Effector memory CD4-positive, alpha-beta T cell (primary cell): ENCODE measurements at places on chromosomes 16 and 17.
A peak's percentile ranks its signal among the peaks of the same experiment; 100 is the strongest.

- DNase-seq = no peak
Observed at GRCh38 chr16:83040174-83040573, 413.4 kb downstream of the CDH13 start.

GRCh38 chr17:76137001-76137350, 4.1 kb downstream of the FOXJ1 start:
- no peak for DNase-seq

DNA sequence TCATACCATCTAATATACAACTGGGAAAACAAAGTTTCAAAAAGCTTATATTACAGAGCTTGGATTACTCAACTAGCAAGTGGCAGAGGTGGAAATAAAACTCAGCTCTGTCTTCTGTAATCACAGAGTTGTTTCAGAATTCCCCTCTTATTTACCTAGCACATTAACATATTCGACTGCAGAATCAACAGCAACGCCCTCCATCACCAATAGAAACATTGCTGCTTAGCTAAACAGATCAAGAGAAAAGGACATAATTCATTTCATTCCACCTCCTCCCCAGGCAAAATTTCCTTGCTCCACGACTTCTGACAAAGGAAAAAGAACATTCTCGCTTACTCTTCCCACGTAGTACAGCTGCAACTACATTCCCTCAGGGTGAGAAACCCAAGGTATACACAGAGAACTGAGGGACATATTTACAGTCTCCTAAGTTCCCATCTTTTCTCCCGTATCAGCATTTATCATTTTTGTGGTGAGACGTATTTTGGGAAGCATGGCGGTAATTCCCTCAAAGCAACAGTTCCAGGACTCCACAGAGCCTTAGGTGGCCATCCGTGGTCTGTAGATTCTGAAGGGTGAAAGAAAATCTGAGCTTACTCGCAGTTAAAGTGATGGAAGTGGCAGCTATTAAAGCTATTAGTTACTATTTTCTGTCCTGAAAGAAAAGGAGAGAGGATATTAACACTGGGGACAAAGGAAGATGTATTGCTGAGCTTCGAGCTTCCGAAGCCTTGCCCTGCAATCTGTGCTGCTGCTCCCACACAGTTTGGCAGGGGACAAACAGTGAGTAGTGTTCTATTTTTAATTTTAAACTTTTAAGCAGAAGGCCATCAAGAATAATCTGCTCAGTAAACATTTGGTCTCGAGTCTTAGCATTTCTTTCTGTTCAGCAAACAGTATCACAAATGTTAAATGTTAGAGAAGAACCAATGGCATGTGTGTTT, 1296.2 kb downstream of the CDH8 start:
- no peak for DNase-seq

DNA sequence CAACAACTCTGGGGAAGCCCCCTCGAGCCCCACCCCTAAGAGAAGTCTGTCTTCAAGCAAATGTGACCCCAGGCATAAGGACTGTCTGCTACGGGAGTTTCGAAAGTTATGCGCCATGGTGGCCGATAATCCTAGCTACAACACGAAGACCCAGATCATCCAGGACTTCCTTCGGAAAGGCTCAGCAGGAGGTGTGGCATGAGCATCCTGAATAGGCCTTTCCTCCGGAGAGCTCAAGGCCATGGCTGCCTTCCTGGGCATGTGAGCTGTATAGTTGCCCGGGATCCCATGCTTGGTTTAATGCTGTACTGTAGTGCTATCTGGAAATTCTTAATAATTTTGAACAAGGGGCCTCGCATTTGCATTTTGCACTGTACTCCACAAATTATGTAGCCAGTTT, 9.2 kb downstream of the LIG3 start:
- no peak for DNase-seq

DNA sequence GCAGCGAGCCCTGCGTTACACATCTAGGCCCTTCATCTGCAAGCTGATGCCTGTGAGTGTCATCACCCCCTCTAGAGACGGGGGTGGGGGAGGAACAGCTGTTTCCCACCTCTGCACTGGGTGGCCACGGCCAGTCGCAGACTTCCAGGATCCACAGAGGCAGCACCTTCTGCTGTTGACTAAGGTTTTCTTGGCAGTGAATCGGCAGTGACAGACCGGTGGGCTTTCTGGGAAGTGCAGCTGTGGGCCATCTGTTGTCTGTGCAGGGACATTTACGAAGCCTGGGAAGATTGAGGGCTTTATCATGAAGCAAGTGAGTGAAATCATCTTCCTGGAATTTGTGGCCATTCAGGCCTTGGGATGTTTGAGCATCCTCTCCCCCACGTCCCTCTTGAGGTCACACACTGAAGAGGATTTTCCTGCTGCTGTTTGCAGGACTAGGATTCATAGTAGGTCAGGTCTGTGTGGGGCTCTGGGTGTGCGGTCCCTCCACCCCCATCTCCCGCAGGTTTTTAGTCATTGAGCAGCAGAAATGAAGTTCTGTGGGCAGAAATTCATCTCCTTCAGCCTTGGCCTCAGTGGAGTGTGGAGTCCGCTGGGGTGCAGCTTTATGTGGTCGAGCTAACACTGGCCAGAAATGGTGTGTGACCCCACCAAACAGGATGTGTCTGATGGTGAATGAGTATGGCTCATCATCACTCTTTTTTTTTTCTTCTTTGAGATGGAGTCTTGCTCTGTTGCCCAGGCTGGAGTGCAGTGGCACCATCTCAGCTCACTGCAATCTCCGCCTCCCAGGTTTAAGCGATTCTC, 12.0 kb downstream of the PGS1 start:
- DNase-seq = no peak

- DNase-seq = no peak
Observed at GRCh38 chr17:77935121-77935571, 23.4 kb upstream of the TNRC6C start.

GRCh38 chr16:68644715-68645493, at the start of gene CDH3:
CDH3 (plus strand) TSS chr16:68645310; CDS start chr16:68645380, 70 bp downstream.
- no peak for DNase-seq

DNA sequence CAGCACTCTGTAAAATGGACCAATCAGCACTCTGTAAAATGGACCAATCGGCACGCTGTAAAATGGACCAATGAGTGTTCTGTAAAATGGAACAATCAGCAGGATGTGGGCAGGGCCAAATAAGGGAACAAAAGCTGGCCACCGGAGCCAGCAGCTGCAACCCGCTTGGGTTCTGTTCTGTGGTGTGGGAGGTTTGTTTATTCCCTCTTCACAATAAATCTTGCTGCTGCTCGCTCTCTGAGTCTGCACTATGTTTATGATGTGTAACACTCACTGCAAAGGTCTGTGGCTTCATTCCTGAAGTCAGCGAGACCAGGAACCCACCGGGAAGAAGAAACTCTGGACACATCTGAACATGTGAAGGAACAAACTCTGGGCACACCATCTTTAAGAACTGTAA, 20.5 kb downstream of the TMEM100 start:
- DNase-seq = no peak

DNA sequence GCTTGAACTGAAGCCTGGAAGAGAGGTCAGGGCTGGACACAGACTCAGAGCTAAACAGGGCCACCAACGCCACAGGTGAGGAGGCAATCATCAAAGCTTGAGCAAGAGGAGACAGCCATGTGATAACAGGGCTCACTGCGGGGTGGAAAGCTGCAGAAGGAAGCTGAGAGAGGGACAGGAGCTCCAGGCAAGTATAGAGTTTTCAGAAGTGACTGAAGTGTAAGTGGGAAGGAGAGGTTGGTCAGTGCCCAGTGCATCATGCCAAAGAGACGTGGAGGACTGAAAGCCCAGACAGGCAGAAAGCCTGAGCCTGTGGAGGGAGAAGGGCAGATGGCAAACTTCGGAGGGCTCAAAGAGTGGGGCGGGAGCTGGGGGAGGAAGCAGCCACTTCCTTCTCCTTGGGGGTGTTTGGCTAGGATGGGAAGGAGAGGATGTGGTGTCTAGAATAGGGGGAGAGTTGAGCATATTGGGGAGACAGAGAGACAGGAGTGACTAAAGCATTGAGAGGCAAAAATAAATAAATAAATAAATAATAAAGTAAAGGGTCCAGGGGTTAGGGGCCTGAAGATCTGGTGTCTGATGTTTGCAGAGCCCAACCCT, 2.6 kb downstream of the KIFC3 start:
- no peak for DNase-seq

DNA sequence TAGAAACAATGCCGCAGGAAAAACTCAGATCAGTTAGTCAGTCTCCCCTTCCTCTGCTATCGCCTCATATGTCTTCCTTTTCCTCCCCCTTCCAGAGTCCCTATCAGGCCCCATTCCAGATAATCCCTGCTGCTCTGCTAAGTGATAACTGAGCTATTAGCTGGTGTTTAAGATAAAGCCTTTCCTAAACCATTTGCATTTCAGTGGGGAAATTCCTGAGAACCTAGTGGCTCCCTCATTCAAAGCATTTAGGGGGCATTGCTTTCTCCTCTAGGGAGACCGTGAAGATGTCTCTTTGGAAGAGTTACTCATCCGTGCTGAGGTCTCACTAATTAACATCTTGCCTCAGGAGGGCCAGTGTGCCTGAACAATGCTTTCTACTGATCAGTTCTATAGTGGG, 401.6 kb downstream of the NPIPA7 start:
- no peak for DNase-seq

GRCh38 chr16:47073223-47074155, 70.3 kb downstream of the NETO2 start:
- DNase-seq = no peak

- no peak for DNase-seq
Observed at GRCh38 chr17:43094129-43094835, 30.9 kb downstream of the BRCA1 start.

DNA sequence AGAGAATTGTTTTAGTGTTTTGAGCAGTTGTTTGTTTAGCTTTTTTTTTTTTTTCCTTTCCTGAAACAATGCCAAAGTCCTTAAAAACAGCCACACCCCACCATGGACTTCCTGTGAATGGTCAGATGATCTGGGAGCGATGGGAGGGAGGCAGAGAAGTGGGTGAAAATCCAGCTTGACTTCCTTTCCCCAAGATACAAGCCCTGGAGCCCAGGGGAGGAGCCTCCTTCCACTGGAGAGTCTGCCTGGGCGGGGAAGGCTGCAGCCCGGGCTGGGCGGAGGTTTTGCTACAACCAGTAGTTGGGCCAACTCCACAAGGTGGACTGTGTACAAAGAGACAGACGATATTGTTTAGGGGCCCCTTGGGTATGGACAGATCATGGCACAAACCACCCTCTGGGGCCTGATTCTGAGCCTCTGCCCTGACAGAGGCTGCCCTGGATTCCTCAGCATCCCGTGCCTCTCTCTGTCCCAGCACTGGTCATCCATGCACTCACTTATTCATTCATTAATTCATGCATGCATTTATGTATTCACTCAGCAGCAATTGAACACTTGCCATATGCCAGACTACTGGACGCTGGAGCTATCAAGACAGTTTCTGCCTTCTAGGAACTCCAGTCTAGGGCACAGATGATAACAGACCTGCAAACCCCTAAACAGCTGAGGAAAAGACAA, 29.8 kb downstream of the WSB1 start:
- no peak for DNase-seq

DNA sequence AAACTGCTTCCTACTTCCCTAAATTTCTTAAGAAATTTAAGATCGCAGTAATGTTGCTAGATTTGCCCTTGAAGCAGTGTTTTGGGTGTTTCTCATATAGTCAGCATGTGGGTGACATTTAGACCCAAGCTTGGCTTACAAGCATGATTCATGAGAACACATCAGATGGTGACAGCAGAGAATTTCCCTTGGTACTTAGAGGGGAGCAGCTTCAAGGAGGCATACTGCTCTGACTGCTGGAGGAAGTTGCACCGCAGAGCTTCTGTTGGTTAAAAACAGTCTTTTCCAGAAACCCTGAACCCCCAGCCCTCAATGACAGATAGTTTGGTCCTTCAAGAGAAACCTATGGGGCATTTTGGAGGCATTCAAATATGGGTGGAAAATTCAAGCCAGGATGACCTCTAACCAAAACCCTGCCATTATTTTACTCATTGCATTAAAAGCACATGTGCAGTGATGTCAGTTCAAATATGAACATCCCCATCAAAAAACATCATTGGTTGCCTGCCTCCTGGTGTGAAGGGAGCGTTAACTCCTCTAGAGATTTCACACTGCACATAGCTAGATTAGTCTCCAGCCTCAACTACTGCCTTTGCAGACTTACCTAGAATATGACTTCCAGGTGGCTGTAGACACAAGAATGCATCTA, 201.5 kb upstream of the CACNG5 start:
- no peak for DNase-seq

GRCh38 chr17:33750943-33751701, 458.0 kb upstream of the ASIC2 start:
- peak; percentile 5 for DNase-seq

DNA sequence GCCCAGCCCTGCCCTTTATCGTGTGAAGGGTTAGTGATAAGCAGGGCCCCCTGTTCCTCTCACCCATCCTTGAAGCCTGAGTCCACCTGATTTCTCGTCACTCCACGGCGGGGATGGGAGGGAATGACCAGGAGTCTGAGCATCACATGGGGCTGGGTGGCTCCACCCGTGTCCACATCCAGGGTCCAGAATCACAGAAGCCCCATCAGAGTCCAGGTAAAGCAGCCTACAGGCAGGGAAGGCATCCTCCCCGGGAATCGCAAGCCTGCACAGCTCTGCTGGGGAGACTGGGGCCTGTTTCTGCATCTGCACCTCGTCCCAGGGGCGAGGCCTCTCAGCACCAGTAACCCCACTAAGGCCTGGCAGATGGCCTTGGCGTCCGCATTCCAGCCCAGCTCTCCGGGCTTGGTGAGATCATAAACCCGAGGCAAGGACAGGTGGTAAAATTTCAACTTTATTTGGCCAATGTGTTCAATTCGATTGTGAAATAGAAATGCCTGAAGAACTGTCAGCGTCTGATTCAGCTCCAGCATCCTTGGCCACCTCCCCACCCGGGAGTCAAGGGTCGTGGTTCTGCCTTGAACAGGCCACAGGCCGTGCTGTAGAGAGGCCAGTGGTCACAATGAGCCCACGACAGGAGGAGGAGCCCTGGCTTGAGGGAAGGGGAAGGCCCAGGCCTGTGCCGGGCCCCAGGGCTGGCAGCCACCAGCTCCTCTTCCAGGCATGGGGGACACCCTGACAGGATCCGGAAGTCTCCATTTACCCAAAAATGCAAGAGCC, 8.1 kb upstream of the PPP1R27 start:
- DNase-seq = no peak

GRCh38 chr17:27569257-27569722, 61.7 kb upstream of the LGALS9 start:
- DNase-seq = peak; percentile 30

DNA sequence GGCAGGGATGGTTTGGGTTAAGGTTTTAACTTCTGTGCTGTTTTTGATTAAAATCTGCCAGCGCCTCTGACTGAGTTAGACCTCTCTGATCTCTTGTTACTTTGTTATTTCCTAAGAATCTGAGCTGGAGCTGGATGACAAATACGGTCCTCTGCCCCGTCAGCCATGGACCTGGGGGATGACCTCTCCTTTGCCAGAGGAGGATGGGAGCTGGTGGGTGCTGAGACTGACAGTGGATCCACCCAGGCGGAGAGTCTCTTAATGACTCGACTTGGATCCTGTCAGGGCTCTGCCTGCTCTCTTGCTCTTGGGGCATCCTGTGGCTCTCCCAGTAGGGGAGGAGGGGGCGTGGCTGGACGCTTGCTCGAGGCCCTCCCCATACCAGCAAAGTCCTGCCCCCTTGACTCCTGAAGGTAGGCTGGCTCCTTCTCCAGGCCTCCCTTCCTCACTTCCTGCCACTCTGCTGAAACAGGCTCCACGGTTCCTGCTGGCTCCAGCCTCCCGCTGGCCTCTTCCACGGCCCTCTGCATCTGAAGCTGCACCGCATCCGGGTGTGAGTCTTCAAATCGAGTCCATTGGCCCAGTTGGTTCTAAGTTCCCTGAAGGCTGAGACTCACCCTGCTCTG, 24.8 kb upstream of the MAP3K14 start:
- no peak for DNase-seq

GRCh38 chr16:10368969-10369551, 16.8 kb upstream of the ATF7IP2 start:
- DNase-seq = no peak

GRCh38 chr16:85395207-85395912, 217.8 kb upstream of the GSE1 start:
- DNase-seq = no peak
